ENCODE measurements at places on chromosomes 11 and 22.

- no peak for DNase-seq
These were observed 6.0 kb downstream of the TRAPPC4 start for GRCh38 chr11:119024430-119025098.

DNA sequence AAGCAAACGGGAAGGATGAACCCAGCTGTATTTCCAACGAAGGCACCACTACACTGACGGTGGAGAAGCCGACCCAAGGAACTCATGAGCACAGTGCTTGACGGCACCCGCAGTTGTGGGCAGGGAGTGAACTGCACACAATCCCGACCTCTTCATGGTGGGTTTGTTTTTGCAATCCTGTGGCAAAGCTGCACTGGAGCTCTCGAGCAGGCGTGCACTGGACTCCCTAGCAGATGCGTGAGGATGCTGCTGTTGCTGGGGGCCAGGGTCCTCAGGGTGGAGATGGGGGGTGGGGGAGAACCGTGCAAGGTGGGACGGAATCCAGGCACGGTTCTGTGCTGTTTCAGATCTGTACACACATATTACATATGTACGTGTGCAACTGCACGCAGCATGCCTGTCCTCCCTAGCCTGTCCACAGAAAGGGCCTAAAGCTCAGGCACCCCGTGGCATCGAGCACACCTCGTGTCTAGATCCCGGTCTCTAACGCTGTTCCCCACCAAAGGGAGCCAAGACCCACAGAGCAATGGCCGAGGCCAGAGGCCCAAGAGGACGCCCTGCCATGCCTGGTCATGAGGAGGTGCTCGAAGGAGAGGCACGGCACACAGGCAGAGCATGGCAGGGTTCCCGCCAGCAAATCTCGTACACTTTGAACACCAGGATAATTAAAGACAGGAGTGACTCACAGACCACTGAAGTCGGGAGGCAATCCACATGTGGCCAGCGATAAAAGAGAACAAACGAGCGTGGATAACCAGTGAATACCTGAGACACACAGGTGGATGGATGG, 17.6 kb downstream of the ALG12 start:
- DNase-seq, result no peak

GRCh38 chr22:20637750-20638506, 130.5 kb downstream of the MED15 start:
- DNase-seq, result no peak

DNA sequence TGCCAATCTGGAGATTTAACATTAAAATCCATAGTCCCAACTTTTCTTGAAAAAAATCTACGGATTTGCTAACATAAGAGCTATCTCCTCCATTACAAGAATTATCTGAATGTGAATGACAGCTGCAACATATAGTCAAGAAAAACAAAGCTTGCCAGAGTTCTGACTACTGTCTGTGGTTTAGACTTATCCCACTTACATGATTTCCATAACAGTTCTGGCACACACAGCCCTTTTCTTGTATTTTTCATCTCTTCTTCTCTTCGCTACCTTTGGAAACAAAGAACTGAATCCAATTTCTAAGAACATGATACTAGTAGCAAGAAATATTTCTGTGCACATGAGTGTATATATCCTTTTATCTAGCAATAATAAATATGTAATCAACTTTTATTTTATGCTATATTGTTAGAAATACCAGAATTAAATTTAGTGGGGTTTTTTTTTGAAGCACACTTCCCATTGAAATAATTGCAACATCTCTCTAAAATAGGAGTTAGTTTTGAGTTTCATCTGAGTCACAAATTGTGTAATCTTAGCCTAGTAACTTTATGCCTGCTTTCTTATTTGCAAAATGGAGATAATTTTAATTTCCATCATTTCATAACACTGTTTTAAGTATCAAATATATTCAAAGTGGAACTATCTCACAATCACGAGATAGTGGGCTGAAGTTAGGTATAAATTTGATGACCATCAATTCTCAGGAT, 1217.6 kb downstream of the JRKL start:
- DNase-seq, result no peak

- DNase-seq, result no peak
These were observed 3.8 kb downstream of the OR10S1 start for GRCh38 chr11:123973816-123974215.

DNA sequence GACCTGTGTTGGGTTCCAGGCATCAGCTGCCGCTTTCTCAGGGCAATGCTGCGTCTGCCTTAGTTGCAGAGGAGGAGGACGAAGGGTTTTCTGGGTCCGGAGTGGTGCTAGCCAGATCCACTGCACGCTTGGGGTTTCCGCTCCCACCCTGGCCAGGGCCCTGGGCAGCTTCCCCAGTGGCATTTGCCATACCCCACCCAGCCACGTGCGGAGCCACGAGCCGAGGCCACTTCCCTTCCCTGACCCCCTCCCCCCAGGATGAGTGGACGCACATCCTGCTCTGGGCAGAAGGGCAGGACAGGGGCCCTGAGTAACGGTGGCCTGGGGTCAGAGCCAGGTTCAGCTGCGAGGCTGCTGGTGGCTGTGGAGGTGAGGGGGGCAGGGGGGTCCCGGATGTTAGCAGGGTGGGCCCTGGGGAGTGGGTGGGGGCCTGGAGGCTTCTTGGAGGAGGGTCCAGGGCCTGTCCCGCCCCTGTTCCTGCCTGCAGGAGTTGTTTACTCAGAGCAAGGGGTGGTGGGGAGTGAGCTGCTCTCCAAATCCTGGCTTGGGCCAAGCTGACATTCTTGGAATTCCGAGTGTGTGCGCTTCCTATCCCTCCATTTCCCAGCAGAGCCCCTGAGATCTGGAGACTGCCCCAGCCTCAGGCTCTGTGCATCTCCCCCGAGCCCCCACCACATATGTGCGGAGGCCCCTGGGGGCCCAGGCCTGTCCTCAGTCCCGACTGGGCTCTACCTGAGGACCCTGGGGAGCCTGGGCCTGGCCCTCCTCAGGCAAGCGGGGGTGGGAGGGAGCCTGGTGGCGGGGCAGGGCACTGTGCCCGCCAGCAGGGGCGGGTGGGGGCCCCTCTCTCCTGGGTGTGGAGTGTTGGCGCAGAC, 1.4 kb downstream of the TSPAN4 start:
- no peak for DNase-seq

DNA sequence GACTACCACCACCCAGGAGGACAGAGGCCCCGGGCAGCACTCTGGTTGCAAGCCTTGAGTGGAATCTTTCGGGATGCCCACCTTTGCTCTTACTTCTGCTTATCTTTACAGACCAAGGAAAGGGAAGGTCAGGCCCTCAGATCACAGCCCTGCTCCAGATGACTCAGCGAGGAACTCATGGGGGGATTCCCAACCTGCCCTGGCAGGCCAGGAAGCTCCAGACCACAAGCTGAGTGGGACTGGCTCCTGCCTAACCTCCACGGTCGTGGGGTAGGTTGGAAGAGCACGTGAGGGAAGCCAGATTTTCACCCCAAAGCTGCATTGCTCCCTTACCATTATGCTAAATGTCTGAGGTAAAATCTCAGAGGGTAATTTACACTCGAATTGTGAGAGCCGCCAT, 11.8 kb downstream of the TBC1D10A start:
- peak; percentile 50 for DNase-seq

DNA sequence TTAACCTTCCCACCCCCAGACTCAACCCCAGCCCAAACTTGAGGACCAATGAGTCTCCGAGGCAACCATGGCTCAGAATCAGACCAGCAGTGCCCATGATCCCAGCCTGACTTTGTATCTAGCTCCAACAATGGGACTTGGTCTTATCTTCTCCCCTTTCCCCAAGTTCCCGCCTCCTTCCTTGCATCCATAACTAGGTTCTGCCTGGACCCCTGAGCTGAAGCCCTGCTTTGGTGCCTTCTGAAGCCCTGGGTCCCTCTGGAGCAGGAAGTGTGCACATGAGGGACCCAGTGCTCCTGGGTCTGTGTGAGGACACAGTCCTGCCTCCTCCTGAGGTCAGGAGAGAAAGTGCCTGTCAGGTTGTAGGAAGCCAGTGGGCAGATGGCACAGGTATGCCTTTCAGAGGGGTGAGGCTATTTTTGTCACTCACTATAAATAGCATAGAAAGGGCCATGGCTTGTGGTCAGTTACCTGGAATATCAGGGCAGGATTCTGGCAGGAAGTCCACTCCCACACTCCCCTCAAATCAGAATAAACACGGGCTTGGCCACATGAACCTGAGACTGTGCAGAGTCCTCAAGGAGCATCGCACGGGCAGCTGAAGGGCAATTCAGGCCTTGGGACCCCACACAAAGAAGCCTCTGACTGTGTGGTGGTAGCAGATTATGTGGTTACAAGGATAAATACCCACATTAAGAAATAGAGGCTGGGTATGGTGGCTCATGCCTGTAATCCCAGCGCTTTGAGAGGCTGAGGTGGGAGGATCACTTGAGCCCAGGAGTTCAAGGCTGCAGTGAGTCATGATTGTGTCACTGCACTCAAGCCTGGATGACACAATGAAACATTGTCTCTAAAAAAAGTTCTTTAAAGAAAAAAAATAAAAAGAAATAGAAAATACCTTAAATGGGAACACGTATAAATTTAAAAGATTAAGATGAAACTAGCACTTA, 27.4 kb downstream of the RCN1 start:
- DNase-seq, result no peak

DNA sequence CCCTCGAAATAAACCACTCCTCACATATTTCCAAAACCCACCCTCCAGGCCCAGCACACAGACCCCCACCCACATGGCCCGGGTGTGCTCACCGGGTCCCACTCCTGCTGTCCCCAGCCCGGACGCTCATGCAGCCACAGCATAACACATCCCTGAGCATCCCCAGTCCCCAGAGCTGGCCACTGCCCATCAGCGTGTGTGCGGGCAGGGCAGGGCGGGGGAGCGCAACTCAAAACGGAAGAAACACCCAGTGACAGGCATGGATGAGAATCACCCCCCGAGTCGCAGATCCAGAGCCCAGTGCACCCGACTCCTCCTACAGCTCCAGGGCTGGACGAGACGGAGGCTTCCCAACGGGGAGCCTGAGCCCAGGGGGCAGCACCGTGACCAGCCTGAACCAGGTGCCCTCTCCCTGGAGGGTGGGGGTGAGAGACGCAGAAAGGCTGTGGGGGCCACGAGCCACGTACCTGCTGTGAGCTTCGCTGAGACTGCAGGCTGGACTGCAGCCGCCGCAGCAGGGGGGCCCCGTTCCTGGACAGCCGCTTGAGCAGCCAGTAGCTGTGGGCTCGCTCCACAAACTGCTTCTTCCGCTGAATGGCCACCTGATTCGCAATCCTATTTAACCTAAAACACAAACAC, 23.8 kb downstream of the BRD1 start:
- DNase-seq, result no peak

DNA sequence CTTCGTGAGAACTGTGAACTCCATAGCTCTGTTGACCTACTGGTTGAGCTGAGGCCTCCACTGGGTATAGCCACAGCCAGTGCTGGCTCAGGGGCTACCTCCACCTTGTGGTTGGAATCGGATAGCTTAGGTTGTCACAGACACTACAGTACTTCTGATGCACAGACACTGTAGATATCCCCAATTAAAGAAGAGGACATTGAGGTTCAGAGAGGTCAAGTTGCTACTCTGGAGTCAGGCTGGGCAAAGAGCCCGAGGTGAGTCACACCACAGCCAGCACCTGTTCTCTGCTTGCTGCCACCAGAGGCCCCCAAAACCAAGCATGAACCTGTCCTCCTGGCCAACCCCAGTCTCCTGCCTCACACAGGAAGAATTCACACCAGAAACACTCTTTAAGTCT, 5.4 kb downstream of the UFD1 start:
- no peak for DNase-seq

DNA sequence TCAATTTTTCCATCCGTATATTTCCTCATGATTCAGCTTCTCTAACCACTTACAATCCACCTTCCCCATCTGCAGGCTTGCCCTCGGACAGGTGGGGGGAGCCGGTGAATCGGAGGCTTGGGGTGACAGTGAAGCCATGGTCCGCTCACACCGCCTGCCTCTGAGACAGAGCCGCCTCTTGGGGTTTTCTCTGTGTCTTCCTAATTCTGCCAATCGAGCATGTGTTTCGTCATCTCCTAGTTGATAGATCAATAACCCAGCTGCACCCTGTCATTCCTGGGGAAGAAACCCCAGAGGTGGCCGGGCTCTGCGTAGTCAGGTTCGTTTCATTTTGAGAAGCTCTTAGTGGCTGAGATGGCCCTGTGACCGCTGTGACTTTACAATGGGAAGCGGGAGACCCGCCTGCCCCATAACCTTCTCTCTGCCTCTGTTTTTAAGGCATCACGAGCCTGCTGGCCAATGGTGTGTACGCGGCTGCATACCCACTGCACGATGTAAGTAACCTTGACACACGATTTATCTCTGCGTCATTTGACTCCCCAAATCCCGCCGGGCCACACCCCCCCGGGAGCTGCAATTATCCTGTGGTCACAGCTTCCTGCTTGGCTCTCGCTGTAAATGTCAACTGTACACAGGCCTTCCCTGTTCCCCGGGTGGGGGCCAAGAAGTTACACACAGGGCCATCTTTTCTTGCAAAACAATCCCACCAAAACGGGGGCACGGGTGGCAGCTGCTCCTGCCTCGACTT, 33.3 kb downstream of the ANO1 start:
- DNase-seq, result no peak

- no peak for DNase-seq
These were observed 289.5 kb downstream of the CADM1 start for GRCh38 chr11:115214644-115215234.

DNA sequence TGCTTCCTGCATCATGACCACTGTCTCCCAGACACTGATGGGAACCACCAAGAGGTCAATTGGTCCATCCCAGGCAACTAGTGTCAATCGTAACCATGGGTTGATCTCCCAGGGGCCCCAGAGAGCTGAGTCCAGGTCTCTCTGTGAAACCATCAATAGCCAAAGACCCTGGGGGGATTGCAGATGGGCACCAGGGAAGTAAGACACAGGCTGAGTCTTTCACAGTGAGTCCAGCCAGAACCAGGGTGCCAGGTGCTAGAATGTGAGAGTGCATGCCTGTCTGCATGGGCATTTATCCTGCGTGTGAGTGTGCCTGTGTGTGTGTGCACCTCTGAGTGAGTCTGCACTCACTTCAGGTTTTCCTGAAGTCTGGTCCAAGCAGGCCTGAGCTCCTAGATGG, 45.3 kb upstream of the TTC12 start:
- no peak for DNase-seq

DNA sequence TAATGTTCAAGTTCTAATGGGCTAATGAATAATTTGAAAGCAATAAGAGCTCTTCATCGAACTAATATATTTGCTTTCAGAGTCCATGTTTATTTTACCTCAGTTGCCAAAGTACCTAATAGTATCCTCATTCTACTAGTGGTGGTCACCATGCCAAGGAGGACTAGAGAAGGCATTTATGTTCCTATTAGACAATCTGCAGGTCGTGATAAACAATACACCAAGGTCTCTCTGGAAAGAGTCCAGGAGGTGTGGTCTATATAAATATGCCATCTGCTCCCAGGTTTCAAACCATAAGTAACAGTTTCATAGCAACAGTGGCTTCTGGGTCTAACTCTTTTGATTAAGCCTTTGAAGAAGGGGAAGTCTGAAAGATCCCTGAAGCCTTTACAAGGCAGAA, 42.9 kb downstream of the ARFGAP3 start:
- DNase-seq, result no peak

GRCh38 chr22:38570779-38571364, 889 bp upstream of the DMC1 start:
- DNase-seq, result peak; percentile 9

GRCh38 chr11:126407682-126408288, 52.3 kb downstream of the ST3GAL4 start:
- DNase-seq, result no peak
